ENCODE measurements at places on chromosomes 12 and 14. TPM values are rescaled to one million over a fixed set of nuclear protein-coding genes. Genes with fewer than 3 reads are reported as not detected.

Gene RNASE1
- total RNA-seq: not detected

Gene OGFOD2
- 4.3 TPM for total RNA-seq

Gene LRP1-AS
- not detected for total RNA-seq

Gene MYL2
- total RNA-seq: not detected

Gene RASAL1
- total RNA-seq: not detected

Gene RIC8B
- 16.7 TPM for total RNA-seq

Gene BRI3BP
- total RNA-seq: 2.5 TPM

Gene CFAP73
- not detected for total RNA-seq

Gene SLC25A21
- total RNA-seq: 0.90 TPM

Gene EFS
- total RNA-seq: 2.2 TPM

Gene RPGRIP1
- total RNA-seq: not detected

Gene HOTAIR
- total RNA-seq: not detected

Gene MORN3
- 0.18 TPM for total RNA-seq

Gene NTS
- not detected for total RNA-seq
